ENCODE measurements at places on chromosomes 5 and 9.

DNA sequence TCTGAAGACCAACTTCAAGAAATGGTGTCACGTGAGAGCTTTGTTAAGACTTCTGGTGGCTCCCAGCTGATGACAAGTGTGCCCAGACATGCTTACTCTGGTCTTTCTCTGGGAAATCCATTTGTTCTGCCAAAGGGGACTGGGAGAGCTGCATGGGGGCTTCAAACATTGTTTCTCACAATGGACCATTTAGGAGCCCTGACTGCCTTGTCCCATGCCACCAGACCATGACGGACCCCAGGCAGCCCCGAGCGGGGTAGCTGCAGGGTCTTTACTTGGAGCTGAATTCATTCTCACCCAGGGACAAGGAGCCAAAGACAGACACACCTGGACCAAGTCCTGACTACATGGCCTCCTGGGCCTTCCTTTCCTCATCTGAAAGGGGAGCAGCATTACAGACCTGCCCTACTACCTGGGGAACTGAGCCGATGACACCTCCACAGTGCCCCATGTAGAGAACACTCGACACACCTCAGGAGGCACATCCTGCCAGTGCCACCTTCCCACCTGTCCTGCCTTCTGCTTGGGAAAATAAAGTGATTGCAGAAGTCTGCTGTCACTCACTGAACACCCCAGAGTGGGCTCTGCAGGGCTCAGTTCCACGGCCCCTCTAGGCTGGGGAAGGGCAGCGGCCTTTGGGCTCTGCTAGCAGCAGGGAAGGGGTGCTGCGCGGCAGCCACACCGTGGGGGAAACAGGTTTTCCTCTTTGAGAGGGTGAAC, 169.0 kb downstream of the DAB2IP start:
- no peak for DNase-seq

DNA sequence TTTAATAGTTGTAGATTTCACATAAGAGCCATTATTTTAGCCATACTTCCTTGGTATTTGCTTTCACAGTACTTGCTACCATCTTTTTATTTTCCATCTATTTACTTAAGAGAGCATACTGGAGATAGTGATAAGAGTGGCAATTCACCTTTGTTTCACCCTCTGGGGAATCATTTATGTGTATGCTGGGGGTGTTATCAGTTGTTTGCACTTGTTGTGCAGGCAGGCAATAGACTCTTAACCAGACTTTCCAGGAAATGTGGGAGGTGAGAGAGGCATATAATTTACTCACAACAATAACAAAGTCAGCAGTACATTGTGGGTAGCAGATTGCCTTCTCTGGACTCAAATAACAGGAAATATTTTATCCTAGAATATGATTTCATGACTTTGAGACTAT, 1018.3 kb downstream of the CDH12 start:
- no peak for DNase-seq

GRCh38 chr5:163914910-163915309, 409.5 kb downstream of the MAT2B start:
- no peak for DNase-seq

DNA sequence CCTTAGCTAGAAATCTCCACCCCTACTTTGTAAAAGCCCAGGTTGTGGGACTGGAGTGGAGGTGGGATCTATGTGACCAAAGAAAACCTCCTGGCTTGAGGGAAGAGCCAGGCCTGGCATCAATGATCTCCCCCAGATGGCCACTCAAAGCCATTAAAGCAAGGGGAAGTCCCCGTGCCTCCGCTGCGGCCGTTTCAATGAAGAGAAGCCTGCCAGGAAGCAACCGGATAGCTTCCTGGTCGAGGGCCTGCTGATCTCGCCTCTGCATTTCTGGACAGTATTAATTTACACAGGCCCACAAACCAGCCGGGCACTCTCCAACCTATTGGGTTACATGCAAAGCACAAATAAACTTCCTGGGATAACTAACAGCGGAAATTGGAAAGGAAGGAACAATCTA, 160.5 kb upstream of the MSX2 start:
- no peak for DNase-seq

- DNase-seq, result peak; percentile 44
Measured at GRCh38 chr9:124202447-124202971, 55.2 kb upstream of the NEK6 start.

- no peak for DNase-seq
Measured at GRCh38 chr5:96517295-96517694, 84.2 kb upstream of the PCSK1 start.

DNA sequence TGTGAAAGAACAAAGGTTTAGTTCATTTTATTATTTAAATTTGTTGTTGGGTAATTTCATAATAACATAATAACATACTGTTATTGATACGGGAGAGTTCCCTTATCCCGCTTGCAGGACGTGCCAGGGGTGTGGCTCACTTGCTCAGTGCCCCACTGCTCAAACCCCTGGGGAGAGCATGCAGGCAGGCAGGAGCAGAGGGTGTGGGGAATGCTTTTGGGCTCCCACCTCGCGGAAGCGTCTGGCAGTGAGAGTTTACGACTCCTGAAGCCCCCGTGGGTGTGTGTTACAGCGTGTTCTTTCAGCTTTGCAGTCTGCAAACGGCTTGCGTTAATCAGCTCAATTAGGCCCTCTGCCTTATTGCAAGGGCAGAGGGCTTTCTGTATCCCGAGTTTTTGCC, 675.9 kb downstream of the SEMA5A start:
- DNase-seq, result no peak

GRCh38 chr5:143862271-143862670, 50.3 kb downstream of the HMHB1 start:
- DNase-seq, result no peak

DNA sequence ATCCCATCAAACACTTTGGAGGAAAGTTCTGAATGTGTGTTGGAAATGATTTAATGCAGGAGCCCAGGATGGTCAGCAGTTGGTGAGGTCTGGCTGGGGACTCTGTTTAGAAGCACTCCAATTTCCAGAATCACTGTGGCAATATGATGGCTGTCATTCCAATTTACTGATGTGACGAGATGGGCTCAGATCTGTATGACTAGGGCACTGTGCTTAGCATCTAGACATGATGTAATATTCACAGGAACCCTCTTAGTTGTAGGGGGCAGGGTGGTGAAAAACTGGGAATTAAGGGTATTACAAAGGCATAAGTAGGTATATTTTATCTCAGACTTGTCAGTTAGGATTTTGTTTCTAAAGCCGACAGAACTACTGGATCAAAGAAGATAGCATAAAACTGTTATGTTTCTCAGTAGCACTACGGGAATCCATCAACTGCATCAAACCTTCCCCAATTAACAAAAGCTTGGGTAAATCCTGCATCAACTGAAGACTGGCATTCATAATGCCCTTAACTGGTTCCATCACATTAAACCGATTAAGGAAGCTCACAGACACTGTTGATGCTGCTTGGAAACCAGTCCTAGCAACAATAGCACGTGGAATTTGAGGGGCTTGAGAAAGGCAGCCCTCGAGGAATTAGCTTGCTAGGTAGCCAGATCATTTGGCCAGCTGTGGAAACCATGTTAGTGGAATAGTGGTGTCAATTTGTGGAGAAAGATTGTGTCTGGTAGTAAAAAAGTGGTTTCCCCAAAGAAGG, 86.1 kb downstream of the SV2C start:
- DNase-seq, result no peak

DNA sequence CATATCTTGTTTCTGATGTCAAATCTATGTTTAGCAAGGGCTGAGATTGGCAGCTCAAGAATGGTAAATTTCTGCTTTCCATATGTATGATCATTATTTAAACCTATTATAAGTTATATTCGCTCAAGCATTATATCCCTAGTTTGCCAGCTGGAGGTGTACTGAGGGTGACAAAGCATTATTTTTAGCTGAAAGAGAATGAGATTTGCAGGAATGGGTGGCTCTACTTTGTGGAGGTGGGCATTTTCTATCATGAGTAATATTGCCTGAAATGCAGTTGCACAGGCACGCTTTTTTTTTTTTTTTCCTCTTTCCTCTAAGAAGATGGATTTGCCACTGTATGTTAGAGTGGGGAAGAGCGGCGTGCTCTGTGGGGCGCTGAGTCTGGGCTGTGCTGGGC, 393.8 kb downstream of the EBF1 start:
- no peak for DNase-seq

DNA sequence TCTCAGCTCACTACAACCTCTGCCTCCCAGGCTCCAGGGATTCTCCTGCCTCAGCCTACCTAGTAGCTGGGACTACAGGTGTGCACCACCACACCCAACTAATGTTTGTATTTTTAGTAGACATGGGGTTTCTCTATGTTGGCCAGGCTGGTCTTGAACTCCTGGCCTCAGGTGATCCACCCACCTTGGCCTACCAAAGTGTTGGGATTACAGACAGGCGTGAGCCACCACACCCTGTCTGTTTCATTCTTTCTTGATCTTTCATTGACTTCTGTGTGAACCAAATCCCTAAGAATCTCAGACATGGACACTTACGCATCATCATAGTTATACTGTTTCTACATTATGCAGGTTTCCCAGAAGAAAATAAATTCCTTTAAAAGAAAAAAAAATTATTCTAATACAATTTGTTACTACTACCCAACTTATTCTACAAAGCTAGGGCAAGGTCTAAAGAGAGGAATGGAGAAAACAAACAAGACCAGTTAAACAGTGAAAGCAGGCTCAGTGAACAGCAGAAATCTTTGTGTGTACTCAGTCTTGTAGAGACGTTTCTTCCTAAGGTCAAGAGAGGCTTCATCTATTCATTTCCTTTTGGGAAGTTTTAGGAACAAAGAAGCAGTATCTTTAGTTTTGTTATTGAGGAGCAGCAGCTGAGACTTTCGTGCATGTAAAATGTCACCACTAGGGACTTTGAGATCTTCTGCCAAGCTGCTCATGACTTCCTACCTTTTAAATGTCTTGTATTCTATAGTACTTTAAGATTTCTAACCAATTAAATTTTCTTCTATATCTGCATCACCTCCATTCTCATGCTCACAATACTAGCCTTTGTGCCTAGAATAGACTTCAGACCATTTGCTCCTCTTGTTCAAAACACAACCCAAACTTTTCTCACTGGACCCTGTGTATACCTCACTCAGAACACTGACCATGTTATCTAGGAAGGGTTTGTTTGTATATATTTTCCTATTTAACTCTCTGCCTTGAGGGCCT, 5.6 kb upstream of the HMGCR start:
- no peak for DNase-seq

DNA sequence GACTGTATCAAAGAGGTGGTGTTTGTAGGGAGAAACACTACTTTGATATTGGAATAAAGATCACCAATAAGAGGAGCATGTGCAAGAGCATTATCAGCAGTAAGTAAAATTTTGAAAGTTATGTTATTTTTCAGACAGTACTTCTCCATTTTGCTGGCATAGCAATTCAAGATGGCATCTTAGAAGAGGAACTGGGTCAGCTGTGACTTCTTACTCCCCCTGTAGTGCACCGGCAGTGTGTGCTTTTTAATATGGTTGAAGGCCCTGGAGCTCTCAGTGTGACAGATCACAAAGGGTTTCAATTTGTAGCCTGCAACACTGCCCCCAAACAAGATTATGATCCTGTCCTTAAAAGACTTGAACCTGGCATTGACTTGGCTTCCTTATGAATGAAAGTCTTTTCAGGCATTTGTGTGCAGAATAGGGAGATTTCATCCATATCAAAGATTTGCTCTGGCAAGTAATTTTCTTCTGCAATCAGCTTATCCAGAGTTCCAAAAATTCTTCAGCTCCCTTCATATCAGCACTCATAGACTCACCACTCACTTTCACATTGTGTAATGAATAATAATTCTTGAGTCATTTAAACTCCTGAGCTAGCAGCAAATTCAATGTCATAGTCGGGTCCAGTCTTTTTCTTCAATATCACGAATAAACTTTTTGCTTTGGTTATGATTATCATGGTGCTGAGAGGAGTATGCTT, 105.7 kb upstream of the MAMDC2 start:
- no peak for DNase-seq

GRCh38 chr5:92678640-92679039, 902.4 kb downstream of the NR2F1-AS1 start:
- no peak for DNase-seq

DNA sequence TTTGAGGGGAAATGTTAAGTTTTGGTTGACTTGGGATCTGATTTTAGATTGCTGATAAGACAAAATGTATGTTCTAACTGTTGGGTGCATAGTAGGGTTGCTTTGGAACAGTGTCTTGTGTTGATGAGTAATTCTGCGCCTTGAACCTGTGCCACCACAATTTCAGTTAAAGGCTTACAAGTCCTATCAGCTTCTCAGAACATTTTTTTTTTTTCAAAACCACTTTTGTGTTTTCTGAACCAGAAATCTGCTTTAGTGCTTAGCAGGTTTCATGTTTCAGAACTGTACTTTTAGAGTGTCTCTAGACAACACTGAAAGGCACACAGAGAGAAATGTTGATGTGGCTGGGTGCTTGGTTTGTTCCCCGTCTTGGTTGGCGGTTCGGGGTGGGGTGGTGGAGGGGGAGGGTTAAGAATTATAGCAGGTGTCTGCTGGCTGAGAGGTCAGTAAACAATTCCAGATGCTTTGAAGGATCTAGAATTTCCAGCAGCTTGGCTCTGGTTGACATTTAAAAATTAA, 84.6 kb downstream of the ANKRD55 start:
- DNase-seq, result no peak

GRCh38 chr5:146580237-146580636, 64.2 kb upstream of the GPR151 start:
- no peak for DNase-seq

- no peak for DNase-seq
Measured at GRCh38 chr9:14413812-14414211, 99.9 kb upstream of the NFIB start.

GRCh38 chr9:38041564-38042243, 27.3 kb downstream of the SHB start:
- DNase-seq, result no peak

DNA sequence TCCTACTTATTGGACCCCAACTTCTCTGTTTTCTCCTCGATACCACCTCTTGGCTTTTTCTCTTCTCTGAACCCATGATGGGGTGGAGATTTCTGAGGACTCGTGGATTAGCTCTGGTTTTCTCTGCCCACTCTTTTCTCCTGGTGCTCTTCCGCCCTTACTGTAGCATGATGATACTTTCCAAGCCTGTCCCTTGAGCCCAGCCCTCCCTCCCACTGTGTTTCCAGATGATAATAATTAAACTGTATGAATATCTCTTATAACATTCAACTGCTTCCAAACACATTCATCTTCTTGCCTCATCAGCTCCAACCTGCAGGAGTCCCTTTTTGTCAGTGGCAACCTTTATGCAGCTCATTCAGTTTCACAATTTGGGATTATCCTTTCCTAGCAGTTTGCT, 494.2 kb upstream of the KLF4 start:
- no peak for DNase-seq

GRCh38 chr9:130543859-130544258, 35.5 kb upstream of the FUBP3 start:
- no peak for DNase-seq
